ENCODE measurements at places on chromosomes 6 and 20.

DNA sequence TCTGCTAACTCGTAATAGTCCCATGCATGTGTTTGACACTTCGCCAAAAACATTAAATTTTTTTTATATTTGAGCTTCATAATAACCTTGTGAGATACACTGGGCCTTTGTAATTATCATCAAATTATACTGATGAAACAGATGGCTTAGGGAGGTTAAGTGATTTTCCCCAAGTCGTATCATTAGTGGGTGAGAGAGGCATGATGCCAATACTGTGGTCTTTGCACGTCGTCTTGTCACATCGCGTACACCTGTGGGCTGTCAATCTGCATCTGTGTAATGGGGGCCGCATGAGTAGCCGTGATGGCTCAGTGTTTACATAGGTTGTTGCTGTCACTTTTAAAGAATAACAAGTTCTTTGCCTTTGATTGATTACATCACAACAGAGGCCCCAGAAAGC is 1.7 kb downstream of the PRL start:
- DNase-seq: no peak

GRCh38 chr20:33693289-33693688 is 7.1 kb upstream of the E2F1 start:
- DNase-seq: no peak

DNA sequence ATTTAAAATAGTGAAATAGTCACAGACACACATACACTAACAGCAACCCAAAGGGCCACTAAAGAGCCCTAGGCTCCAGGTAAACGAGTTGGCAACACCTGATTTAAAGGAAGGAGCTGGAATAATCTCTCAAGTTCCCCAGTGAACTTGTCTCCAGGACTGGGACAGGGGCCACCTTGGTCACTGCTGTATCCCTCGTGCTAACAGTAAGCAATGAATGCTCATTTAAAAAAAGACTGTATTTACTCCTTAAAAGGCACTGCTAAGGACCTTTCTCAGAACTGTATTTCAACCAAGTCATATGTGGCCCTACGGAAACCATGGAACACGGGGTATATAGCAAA is 1.3 kb downstream of the DIDO1 start:
- DNase-seq: no peak

DNA sequence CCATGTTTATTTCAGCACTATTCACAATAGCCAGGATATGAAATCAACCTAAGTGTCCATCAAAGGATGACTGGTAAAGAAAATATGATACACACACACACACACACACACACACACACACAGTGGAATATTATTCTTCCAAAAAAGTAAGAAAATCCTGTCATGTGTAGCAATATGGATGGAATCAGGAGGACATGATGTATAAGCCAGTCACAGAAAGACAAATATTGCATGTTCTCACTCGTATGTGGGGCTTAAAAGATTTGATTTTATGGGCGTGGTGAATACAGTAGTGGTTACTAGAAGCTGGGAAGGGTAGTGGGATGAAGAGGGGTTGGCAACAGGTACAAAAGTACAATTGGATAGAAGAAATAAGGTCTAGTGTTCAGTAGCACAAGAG is 207.0 kb upstream of the PRDM1 start:
- no peak for DNase-seq

- peak; percentile 53 for DNase-seq
Observed at GRCh38 chr20:51535075-51535386, 7.5 kb downstream of the NFATC2 start.

- DNase-seq: no peak
Observed at GRCh38 chr6:11428371-11428770, 109.2 kb upstream of the TMEM170B start.

DNA sequence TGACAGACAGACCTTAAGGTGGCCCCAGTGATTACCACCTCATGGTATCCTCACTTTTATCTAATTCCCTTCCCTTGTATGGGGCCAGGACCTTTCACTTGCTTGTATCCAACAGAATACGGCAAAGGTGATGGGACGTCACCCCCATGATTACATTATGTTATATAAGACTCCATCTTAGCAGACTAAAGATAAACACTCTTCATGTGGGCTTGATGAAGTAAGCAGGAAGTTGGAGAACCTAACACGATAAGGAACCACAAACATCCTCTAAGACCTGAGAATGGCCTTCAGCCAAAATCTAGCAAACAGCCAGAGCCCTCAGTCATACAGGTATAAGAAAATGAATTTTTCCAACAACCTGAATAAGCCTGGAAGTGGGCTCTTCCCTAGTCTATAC is 8.0 kb downstream of the SLC17A3 start:
- no peak for DNase-seq

GRCh38 chr6:125346926-125347563 is 45.3 kb upstream of the HDDC2 start:
- no peak for DNase-seq
